ENCODE measurements at places on chromosomes 1 and 21. TPM values are rescaled to one million over a fixed set of nuclear protein-coding genes. Genes with fewer than 3 reads are reported as not detected.

RPF1 gene
- total RNA-seq = 46.8 TPM

DNA sequence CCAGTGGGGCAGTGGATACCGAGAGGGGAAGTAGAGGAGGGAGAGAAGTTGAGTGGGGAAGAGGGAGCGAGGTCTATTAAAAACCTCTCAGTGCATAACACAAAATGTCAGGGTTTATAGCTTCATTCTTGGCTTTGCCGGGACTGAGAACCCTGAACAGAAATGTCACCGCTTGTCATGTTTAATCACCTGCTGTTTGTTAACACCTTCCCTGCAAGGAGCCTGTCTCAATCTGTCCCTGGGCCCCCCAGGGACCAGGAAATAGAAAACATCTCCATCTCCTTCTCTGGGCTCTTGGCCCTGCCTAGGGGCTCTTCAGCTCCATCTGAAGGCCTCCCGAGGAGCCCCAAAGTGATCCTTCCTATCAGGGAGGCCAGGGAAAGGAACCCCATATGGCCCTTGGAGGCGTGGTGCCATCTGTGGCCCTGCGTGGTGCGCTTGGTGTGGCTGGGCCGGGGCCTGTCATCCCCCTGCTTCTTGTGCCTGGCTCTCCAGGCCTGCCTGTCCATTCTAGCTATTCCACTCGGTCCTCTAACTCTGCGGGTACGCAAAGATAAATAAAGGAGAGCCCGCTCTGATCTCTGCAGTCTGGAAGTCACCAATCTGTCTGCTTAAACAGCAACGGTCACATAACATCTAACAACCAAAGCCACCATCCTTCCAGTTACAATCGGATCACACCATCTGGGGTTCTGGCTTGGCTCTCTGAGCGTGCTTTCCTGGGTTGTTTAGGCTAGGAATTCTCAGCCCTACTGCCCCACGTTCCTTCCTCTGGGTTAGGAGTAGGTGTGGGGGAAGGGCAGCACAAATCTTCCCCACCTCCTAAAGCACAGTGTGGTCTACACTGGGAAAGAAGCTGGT lies 113.8 kb downstream of the CASZ1 start:
- no peak for DNase-seq

DNA sequence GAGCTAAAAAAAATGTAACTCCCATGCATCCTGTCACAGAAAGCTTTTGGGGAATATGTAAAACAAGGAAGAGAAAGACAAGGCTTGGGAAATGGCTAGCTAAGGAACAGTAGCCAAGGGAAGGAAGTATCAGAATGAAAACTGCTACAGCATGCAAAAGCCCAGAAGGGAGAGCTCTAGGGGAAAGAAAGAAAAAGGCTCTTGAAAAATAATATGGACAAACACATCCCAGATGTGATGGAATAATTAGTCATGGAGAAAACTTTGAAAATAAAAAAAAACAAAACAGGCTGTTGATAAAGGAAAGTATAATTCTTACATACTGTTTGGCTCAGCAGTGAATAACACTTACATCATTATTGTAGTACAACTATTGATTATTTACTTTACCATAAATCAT lies 47.9 kb upstream of the VCAM1 start:
- peak; percentile 75 for DNase-seq

DNA sequence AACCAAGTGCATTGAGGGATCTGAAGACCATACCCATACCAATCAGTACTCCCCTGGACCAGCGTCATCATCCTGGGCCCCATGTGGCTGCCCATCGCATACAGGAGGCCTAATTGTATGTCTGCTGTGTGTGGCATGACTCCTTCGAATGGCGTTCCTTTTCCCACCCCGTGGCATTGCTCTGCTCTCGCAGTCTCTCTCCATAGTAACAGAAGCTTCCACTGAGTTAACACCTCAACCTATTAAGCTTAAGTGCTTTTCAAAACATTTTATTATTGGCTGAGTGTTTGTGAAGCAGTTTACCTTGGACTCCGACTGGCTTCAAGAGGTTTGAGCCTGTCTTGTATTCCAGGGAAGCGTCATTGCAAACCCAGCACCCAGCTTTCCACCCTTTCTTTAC lies 187.1 kb upstream of the LMO4 start:
- no peak for DNase-seq

Measured in LHCN-M2 (cell line).